Hippocampal formation (tissue), 2 donors: ENCODE measurements at places on chromosomes 3 and 15.

- DNase-seq, result no peak
Measured at GRCh38 chr3:129697229-129697969, 90.9 kb upstream of the PLXND1 start.

DNA sequence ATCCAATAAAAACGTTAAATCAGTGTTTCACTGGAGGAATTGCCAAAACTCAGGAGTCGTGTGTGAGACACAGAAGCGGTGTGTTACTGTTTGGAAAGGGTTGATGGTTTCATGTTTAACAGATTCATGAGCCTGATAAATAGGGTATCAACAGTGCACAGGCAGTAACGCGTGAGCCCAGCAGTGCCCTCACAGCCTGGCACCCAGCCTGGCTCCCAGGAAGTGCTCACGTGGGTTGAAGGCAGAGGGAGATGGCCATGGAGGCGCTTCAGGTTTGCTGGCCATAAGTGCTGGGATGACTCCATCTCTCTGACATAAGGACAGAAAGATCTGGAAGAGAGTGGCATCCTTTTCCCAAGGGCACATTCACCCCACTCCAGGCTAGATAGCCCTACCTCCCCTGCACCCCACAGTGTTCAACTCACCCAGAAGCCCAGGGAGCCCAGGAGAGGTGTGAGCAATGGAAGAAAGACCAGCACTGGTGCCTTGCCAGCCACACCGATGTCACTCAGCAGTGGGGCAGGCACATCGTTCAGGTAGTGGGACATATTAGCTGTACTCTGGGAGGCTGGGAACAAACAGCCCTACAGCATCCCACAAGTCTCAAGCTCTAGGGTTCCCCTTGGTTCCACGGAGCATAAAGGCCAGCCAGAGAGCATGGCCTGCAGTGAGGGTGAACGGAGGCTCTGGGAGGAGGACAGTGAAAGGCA lies 164.3 kb downstream of the LRRK1 start:
- DNase-seq, result no peak

DNA sequence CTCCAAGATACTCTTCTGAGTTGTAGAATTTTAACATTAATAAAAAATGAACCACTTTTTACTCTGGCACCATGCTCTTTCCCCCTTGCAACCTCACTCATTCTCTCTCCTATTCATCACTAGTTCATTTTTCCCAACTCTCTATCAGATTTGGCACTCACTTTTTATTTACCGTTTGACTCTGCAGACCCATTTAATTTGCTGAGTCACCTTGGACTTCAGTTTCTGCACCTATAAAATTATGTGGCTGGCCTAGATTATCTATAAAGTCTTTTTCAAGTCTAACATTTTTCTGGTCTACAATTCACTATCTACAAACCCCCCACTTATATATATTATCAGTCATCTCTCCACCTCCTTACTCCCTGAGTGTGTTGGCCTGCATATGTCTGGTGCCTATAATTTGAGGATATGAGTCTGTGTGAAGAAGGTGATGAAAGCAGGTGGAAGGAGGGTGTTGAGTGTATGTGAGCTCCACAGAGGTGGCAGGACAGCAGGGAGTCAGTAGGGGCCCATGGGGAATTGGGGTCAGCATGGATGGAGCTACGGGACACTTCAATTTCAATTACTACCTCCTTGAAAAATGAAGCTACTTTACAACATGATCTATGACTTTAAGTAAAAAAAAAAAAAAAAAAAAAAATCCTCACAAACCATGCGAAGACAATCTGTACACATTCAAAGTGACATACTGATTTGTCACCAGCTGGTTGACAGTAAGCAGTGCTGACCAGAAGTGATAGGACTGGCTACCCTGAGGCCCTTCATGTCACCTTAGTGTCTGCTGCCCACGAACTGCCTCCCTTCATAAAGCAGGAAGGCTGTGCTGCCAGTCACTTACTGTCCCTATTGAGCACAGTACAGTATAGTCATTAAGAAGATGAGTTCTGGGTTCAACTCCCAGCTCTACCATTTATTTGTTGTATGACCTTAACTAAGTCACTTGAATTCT lies 334.2 kb upstream of the IL12A start:
- DNase-seq, result no peak

DNA sequence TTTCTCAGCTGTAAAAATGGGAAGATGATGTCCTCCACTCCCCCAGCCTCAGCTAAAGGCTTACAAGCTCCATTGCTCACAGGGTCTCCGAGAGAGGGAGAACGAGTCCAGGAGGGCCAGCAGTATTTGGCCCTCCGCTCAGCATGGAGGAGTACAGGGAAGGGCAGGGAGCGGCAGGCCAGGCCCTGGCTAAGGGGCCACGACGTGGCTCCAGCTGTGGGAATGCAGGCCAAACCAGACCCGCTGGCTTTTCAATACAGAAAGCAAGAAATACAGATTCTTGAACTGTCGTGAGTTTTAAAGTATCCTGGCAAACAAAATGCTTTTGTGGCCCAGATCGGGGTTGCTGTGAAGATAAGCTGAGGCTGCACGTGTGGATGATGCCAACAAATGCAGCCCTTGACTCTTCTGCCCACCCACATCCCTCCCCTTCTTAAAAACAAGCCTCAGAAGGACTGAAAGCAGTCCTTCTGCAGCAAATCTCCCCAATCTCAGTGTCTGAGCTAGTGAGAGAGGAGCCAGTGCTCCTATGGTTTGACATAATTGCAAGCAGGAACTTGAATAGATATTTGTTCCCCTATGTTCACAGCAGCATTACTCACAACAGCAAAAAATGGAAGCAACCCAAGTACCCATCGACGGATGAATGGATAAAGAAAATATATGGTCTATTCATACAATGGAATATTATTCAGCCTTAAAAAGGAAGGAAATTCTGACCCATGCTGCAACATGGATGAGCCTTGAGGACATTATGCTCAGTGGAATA lies 18.5 kb upstream of the FBLN2 start:
- no peak for DNase-seq

DNA sequence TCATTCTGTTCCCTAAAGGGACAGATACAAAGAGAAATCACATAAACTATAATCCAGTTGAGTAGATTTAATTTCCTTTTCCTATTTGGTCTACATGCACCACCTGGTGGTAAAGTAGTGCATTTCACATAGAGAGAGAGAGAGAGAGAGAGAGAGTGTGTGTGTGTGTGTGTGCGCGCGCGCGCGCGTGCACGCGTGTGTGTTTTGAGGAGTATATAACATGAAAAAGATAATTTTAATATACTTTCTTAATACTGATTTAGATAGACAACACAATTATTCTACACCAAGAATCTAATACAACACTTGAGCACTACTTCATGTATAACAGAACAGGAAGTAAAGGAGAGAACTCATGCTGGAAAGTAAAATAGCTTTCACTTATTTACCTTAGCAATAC lies 1.1 kb upstream of the FGF7 start:
- peak; percentile 5 for DNase-seq

GRCh38 chr3:112875561-112875960 lies 28.9 kb upstream of the CD200R1L start:
- no peak for DNase-seq

GRCh38 chr3:15823092-15823491 lies 25.3 kb upstream of the ANKRD28 start:
- DNase-seq, result no peak

DNA sequence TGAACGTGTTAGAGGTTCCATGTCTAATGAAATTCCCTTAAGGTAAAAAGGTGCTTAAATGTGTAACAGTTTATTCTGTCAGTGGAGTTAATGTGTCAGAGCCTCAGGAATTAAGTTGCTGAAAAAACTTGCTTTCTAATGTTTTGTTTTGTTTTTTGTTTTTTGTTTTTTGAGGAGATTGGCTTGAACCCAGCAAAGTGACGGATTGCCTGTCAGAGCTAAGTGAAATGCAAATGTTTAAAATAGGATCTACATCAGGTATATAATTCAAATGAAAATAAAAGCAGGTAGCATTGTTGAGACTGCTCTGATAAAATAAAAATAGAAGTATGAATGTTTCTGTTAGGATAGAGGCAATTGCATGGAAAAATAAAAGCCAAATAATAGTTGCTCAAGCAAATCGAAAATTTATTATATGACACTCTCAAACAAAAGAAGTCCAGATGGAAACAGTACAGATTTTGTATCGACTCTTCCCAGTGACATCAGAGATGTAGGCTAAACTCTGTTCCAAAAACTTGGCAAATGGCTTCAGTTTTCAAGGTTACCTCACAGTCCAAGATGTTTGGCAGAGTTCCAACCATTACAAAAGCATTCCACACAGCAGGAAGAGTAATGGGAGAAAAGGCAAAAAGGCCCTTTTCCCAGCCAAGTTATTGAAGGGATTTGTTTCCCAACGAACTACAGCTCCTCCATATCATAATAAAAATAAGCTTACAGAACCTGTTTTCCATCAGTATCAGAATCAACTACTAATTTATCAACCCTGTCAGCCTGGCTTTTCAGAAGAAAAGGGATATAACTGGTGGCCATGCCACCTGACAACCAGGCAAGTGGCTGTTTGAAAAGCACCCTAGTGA lies 291.0 kb downstream of the TBL1XR1 start:
- no peak for DNase-seq

DNA sequence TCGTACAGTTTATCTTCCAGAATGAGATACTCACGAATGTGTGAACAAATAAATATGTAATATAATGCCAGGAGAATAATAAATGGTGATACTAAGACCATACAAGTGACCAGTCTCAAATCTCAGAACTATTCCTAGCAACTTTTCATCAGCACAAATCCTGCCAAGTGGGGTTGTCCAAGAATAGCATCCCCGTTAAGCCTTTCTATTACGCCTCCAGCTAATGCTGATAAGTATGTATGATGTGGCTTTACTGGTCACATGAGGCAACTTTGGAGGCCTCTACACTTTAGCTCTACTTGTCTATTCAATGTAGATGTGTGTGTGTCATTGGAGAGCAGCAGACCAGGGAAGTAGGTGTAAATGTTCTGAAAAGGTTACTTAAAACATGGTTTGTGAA lies 129.5 kb downstream of the KCNMB2 start:
- DNase-seq, result no peak

DNA sequence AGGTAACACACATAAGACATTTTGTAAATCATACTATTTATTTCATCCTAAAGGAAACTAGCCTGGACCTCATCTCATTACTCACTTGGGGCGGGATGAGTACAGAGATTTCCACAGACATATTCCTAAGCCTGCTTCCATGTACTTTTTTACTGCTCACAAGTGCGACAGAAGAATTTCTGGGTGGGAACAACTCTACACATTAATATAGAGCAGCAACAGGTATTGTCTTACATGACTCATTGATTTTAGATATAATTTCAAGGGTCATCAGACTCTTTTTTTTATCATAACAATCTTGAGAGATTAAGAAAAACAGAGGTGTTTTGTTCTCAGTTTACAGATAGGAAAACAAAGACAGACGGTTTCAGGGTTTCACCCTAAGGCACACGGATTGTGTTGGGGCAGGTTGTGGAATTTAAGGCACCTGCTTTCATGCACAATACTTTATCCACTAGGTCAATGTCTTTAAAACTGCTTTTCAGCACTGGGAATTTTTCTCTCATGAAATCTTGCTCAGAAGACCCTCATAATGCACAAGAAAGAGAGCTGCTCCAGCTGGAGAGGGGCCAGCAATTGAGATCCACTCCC lies 186.7 kb upstream of the CDIN1 start:
- DNase-seq, result no peak

DNA sequence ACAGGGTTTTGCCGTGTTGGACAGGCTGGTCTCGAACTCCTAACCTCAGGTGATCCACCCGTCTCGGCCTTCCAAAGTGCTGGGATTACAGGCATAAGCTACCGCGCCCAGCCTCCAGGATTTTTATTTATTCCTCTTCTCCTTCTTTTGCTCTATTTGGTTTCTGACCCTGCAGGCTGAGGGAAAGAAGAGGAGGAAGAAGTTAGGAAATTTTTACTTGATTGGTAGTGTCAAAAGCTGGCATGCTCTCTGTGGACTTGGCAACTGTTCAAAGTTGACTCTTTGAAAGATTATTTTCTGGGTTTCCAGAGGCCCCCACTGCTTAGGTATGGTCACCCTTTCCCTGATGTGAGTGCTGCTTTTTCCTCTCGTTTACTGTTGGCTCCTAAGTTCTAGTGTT lies 372.2 kb downstream of the DIPK2A start:
- no peak for DNase-seq

DNA sequence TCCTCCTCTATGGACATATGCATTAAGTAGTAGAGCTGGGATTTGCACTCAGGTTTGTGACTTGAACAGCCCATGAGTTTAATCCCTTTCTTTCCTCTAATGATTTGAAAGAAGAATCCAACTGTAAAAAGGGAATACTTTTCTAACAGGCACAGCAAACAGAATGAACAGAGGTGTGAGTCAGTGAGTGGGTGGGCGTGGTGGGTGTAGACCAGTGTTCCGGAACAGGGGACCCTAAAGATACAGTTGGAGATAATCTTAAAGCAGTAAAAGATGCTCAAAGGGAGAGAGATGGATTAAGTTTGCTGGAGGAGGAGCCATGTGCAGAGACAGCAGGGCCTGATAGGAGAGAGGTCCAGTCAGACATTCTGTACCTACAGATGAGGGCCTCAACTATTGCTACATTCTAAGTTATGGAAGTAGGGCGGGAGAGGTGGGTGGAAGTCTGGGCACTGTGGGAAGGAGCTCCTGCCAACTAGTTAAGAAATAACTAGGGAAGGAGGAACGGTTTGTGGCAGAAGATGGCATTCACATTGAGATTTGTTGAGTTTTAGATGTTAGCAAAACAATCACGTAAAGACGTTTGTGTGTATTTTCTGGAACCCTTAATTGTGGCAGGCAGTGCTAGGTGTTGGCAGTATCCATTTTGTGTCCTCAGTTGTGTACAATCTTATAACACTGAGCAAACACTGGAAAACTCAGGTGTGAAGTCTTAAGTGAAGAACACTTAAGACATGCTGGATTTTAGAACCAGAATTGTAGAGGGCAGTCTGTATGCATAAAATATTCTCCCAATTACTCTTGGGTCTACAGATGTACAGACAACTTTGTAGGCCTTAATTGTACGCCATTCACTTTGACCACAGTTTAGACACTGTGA lies 511.0 kb downstream of the GRM7 start:
- DNase-seq, result no peak

DNA sequence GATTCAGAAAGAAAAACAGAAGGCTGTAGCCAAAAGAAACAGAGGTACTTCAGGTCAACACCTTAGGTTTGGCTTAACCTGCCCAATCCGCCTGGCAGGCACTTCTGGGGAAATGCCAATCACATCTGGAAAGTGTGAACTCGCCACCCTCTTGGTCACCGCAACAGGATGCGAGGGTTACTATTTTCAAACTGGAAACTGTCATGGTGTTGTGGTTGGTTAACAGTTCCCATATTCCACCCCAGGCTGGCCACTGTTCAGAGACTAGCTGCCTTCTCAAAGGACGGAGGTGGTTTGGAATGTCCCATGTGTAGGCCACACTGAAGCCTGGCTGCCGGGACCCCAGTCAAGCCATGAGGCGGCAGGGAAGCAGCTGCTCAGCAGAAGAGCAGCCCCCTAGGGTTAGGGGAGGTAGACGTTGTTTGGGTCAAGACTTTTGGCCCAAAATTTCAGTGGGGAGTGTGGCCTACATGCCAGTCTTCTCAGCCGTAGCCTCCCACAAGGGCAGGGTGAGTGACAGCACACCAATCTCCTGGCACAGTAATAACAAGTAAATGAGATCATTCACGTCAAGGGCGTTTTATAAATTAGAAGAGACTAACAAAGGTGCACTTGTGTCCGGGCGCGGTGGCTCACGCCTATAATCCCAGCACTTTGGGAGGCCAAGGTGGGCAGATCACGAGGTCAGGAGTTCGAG lies 54.6 kb downstream of the UMPS start:
- DNase-seq, result no peak

GRCh38 chr3:112007633-112008032 lies 8.9 kb downstream of the TAGLN3 start:
- DNase-seq, result no peak

- DNase-seq, result no peak
Measured at GRCh38 chr3:32791833-32792232, 26.0 kb upstream of the TRIM71 start.
